Large intestine (tissue), 12 donors: ENCODE measurements at places on chromosomes 1 and 21.
A peak's percentile ranks its signal among the peaks of the same experiment; 100 is the strongest.

- DNase-seq: no peak
Observed at GRCh38 chr1:248924696-248925532, 18.9 kb downstream of the PGBD2 start.

- peak; percentile 6 for DNase-seq
Observed at GRCh38 chr1:69765951-69766350, 198.2 kb downstream of the LRRC7 start.

DNA sequence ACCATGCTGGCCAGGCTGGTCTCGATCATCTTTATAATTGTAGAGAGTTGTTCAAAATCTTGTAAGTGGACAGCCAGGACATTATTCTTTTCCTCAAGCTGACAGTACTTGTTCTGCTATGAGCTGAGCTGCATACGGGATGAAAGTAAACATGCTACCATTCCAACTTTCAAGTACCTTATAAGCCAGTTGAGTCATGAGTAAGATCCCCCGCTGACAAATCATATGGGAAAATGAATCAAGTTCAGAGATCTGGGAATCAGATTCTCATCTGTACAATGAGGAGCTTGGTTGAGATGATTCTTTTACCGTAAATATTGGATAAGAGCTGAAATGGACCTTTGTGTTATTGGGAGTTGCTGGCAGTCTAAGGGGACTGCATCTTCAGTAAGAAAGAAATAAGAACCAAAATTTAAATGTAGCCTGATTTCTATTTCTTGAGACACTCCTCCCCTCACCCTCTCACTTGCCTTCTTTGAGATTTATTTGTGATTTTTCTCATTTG is 62.7 kb downstream of the CENPF start:
- no peak for DNase-seq

DNA sequence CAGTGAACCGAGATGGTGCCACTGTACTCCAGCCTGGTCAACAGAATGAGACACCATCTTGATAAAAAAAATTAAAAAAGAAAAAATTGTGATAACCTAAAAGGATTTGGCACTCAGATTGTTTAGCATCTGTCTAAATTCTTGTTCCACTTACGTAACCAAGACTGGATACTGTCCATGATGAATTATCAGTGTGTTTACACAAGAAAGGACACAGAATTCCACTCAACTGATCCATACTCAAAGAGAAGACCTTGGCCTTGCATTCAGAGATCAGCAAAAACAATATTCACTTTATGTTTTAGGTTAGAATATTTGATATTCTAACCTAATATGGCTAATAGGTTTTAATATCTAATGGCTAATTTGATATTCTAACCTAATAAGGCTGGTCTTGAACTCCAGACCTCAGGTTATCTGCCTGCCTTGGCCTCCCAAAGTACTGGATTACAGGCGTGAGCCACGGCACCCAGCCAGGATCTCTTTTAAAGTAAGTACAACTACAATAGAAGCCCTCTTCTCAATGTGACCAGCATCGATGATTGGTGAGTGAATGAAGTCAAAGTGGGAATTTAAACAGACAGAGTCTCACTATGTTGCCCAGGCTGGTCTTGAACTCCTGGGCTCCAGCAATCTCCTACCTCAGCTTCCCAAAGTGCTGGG is 43.1 kb upstream of the COX20 start:
- no peak for DNase-seq

GRCh38 chr1:112188611-112189010 is 199.1 kb upstream of the KCND3 start:
- DNase-seq: no peak

DNA sequence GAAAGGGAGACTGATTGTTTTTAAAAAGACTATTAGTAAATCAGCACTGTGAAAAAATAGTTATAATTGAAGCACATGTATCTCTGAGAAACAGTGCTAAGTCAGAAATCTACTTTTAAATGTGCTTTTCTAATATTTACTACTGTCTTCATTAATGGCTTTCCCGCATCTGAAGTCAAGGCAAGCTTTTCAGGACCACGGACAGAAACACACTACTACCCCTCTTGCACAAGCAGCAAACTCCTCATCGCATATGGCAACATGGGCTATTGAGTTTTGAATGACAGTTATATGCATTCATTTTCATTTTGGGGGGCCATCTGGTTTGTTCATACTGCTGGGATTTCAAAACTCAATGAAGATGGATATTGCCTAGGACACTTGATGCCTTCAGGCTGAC is 433.4 kb upstream of the CAMK1G start:
- DNase-seq: peak; percentile 24

DNA sequence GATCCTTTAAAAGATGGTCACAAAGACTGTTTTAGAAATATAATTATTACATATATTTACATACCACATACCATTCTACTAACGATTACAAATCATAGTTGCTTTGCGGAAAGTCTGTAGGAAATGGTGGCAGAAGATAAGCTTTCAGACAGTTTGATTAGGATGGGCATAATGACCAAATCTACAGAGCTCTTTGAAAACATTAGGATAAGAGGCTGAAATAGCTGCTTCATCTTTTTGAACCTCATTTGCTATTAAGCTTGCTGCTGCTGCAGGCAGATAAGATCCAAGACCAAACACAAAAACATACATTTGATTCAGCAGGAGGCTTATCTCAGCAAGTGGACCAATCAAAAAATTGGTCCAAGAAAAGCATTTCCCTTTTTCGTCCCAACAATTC is 47.1 kb downstream of the DDAH1 start:
- no peak for DNase-seq

DNA sequence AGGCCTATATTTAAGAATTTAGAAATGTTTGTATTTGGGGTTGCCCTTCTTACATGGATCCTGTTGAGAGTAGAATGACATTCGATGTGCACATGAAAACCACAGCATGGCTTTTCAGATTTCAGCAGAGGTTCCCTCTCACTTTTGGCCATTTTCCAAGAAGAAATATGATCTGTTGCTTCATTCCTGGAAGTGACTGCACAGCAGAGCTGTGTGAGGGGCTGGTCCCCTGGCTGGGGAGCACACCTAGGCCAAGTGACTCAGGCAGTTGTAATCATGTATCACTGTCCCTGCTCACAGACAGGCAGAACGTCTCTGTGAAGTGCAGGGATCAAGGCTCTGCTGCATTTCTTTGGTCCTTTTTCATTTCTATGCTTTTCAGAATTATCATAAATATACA is 32.3 kb downstream of the AGT start:
- no peak for DNase-seq

DNA sequence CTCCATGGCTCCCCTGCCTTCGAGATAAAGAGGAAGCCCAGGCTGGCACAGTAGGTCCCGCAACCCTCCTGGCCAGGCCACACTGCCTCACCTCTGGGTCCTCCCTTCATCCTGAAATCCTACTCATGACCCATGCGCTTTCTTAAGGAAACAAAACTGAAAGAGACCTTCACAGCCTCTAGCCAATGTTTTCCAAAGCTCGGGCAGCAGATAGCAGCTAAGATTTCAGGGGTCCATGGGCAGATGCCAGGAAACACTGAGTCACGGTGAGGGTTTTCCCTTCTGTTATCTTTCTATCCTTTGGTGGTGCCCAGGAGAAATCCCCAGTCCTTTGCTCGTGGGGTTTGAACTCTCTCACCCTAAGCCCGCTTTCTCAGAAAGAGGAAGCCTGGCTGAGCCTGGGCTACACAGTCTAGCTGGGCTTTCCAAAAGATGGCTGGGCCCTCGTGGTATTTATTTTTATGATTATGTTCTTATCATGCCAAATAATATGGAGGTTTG is 26.6 kb downstream of the TTC39A start:
- no peak for DNase-seq
